WERI-Rb-1 (cell line): ENCODE measurements at places on chromosomes 16 and 17.

- no peak for DNase-seq
Observed at GRCh38 chr16:75143941-75144340, 4.4 kb upstream of the ZFP1 start.

DNA sequence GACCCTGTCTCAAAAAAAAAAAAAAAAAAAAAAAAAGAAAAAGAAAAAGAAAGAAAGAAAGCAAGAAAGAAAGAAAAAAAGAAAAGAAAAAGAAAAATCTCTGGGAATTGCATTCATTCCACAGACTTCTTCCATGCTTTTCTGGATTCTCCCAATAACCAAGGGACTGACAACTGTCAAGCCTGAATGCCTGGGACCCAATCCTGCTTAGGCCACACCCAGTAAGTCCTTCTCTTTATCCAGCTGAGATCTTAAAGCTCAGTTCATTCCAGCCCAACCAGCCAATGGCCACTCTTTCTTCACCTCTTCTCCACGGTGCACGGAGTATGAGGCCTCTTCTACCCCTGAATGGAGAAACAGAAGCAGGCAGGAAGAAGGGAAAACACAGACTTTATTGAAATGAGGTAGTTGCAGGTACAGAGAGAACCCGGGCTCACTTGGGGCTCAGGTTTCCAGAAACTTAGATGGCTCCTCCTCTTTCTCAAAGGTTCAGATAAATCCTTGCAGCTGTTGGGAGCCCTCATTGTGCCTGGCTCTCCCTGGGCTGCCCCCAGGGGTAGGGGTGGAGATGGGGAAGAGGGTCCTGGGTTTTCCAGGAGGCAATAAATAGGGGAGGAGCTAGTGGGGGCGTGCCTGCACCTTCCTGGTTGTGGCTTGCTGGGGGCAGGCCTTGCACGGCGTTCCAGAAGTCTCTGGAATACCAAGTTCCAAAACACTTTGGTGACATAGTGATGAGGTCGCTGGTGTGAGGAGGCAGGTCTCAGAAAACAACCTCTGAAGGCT, 2.5 kb downstream of the HOXB1 start:
- DNase-seq: no peak

GRCh38 chr16:86994651-86995171, 322.5 kb downstream of the C16orf95 start:
- peak; percentile 39 for DNase-seq

DNA sequence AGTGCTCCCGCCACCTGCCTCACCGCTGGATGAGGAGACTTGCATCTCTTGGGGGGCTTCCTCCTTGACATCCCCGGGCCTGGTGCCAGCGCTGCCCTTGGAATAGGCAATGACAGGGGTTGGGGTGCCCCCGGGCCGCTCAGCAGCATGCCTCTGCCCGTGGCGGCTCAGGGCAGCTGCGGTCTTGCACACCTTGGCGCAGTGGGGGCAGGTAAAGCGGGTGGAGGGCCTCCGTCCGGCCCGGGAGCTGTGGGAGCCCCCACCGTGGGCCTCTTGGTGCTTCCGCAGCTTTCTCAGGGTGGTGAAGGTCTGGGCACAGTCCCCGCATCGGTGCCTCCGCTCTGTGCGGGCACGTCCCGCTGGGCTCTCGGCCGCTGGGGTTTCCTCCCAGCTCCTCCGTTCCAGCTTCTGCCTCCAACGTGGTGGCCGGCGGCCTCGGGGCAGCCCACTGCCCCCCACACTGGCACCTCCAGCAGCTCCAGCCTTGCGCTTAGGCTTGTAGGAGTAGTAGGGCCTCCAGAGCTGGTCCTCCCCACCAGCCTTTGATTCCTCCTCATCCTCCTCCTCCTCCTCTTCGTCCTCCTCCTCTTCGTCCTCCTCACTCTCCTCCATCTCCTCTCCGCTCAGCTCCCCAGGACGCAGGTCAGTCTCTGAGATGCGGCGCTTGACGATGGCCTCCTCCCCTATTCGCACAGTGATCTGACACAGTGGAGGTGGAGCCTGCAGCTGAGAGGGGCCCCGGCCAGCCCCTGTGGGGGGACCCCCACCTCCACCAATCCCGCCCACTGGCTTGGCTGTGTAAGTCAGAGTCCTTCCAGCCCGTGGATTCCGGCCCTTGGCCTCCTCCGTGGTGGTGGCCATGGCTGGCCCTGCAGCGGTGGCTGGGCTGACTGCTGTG, 16.7 kb downstream of the ZBTB4 start:
- DNase-seq: no peak

DNA sequence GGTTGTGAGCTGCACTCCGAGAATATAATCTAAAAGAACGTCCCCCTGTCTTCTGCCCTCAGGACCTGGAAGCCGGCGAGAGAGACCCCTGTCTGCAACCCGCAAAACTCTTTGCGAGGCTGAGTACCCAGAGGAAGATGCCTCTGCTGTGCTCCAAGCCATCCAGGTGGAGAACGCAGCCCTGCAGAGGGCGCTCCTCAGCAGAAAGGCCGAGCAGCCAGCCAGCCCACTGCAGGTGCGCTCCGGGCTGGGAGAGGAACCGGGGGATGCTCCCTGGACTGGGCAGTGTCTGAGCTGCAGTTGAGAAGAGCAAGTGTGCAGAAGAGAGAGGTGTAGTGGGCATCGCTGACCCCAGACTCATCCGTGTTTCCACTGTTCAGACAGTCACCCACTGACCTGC, 148.3 kb downstream of the KATNIP start:
- DNase-seq: peak; percentile 90

GRCh38 chr16:77786186-77786847, 2.0 kb upstream of the VAT1L start:
- DNase-seq: no peak

- no peak for DNase-seq
Observed at GRCh38 chr16:69724981-69725479, 1.3 kb downstream of the NQO1 start.

DNA sequence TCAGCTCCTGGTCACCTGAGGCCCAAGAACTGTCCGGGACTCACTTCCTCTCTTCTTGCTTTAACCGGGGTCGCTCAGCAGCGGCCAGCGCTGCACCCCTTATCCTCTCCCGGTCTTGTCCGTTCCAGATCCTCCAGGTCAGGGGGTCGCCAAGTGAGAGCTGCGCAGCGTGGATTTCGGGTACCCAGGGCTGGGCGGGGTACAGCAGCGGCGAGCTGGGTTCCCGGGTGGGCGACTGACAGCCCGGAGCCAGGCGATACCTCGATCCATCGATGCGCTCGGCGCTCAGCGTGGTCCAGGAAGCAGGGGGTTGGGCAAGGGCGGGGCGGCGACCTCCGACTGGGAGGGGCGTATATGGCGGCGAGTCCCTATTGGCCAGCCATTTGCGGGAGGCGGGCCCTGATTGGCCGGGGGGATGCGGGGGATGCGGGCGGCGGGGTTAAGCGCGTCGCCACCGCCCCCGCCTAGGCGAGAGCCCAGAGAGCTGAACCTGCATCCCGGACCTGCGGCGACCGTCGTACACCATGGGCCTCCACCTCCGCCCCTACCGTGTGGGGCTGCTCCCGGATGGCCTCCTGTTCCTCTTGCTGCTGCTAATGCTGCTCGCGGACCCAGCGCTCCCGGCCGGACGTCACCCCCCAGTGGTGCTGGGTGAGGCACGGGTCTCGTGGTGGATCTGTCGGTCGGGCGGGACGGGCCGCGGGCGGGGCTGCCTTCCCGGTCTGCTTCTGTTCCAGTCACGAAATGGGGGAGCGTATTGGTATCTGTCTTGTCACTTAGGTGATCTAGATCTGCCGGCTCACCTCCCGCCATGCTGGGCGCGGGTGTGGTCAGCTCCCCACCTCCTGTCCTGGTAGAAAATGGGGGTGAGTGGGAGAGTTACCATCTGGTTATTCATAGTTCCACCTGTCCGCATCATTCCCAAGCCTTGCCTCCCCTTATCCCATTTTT, at the start of gene PLA2G15:
Gene PLA2G15 (plus strand): TSS at position 471 of the 951 bp plus-strand sequence. CDS start 54 bp downstream, at position 525.
- peak; percentile 97 for DNase-seq

DNA sequence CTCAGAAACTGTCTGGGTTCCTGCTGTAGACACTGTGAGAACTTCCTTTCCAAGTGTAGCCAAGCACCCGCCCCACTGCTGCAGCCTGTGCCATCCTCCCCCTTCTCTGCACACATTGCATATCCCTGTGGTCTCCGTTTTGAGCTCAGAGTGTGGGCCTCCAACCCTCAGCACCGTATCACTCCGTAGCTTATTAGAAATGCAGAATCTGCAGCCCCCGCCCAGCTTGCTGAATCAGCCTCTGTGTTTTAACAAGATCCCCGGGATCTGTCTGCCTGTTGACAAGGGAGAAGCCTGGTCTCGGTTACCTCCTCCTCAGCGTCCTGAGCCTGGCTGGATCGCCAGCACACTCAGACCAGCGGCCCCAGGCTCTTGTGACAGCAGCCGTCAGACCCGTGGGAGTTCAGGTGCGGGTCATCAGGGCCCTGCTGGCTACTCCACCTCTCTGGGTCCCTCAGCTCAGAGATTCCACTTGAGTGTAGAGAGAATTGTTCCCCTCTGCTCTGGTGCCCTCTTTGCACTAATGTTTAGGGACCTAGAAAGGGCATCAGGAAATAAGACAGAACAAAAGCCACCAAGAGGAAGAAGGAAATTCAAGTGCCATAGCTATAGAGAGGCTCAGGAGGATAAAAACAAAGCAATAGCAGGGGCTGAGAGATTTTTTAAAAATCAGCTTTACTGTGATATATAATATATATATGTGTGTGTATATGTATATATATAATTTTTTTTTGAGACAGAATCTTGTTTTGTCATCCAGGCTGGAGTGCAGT, 92.3 kb downstream of the PITPNC1 start:
- DNase-seq: no peak
